Kidney epithelial cell (primary cell): ENCODE measurements at places on chromosomes 6 and 20.

- no peak for DNase-seq
Measured at GRCh38 chr6:153563001-153563400, 431.9 kb upstream of the RGS17 start.

DNA sequence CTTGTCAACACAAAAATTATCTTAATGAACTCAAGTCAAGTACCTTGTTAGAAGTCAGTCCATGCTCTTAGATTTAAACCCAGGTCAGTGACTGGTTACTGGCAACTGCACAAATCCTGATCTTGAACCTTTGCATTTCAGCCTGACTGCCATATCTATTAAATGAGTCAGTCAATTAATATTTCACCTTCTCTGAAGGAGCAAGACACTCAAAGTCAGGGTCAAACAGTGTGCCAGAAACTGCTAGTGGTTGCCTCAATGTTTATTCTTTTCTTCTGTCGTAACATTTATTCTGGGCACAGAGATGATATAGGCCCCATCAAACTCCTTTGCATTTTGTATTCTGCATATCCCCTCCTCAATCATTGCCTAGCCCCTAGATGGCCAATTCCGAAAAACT lies 193.9 kb upstream of the MOCS1 start:
- no peak for DNase-seq

DNA sequence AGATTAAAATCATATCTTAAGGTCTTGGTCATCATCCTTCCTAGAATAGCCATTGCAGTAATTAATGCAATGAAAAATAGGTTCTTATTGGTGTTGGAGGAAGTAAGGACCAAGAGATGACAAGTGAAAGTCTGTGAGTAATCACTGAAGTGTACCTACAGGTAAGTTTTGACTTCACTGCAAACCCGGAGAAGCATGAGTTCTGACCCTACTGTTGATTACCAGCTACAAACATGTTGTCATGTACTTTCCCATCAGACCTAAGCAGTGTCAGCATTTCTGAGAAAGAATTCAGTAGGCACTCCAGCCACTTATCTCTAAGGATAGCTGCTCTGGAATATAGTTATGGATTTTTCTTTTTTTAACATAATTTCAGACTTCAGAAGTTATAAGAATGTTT lies 280.9 kb downstream of the ZFAND3 start:
- no peak for DNase-seq

- no peak for DNase-seq
Measured at GRCh38 chr20:1302685-1303541, 26.0 kb downstream of the SDCBP2 start.

- DNase-seq, result no peak
Measured at GRCh38 chr20:62122654-62123449, 577 bp downstream of the LSM14B start.

DNA sequence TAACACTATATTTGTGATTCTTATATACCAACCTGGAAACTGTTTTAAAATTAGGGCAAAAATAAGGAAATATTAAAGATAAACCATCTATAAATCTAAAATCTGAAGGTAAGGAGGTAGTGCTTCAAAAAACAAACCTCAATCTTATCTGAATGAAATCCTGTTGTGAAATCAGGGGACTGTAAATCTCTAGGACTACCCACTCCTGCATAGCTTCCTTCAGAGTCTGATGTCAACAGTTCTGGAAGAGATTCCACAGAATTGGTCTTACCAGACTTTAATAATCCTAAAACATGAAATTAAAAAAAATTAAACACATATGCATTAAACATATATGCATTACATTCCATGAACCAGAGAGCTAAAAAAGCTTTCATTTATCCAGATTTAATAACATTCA lies 51.4 kb downstream of the IBTK start:
- no peak for DNase-seq

GRCh38 chr20:32474967-32475811 lies 109.9 kb downstream of the NOL4L start:
- peak; percentile 85 for DNase-seq

GRCh38 chr20:41411391-41411847 lies 44.8 kb upstream of the EMILIN3 start:
- DNase-seq, result no peak

GRCh38 chr6:54053881-54054391 lies 57.3 kb upstream of the MLIP start:
- peak; percentile 60 for DNase-seq

GRCh38 chr6:6586671-6587526 lies 1.6 kb upstream of the LY86 start:
- no peak for DNase-seq

DNA sequence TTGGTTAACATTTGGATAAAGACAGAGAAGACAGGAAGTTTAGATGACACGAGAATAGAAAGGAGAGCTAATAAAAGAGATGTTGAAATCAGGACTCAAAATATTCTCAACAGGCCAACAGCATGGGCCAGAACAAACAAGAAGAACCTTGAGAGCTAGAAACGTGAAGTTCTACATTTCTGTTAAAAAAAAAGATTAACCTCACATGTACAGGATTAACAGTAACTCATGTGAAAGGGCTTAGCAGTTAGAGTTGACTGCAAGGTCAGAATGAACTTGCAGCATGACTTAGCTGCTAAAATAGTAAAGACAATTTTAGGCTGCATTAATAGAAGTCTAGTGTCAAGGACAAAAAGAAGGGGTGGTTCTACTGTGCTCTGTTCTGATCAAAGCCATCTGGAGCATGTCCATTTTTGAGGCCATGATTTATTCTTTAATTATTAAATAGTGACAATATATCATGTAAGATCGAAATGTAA lies 331.1 kb upstream of the HSF2 start:
- DNase-seq, result no peak
